ENCODE measurements at places on chromosomes 4 and X.

DNA sequence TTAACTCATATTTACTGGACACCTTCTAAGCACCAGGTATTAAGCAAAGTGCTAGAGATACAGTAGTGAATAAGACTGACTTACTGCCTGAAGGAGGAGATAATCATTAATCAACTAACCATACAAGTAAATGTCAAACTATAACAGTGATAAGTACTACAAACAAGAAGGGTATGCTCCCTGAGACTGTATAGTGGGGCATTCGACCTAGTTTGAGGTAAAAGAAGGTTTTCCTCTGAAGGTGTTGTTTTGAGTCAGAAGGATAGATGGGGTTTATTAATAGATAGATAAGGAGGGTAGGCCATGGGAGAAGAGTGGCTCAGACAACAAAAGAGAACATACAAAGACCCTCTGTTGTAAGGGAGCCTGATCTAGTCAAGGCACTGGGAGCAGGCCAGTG lies 105.4 kb downstream of the DDIT4L start:
- DNase-seq: no peak

GRCh38 chr4:44448521-44449461 lies at the start of gene KCTD8:
TSS of gene KCTD8 (minus strand) at chr4:44448809.
- DNase-seq: peak; percentile 83

DNA sequence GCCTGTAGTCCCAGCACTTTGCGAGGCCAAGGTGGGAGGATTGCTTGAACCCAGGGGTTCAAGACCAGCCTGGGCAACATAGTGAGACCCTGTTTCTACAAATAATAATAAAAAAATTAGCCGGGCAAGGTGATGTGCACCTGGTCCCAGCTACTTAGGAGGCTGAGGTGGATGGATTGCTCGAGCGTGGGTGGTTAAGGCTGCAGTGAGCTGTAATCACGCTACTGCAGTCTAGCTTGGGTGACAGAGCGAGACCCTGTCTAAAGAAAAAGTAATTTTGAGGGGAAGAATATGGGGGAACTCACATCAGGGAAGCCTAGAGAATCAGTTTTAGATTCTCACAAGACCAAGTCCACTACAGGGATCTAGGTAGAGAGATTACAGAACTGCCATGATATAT lies 28.9 kb upstream of the LCORL start:
- no peak for DNase-seq

DNA sequence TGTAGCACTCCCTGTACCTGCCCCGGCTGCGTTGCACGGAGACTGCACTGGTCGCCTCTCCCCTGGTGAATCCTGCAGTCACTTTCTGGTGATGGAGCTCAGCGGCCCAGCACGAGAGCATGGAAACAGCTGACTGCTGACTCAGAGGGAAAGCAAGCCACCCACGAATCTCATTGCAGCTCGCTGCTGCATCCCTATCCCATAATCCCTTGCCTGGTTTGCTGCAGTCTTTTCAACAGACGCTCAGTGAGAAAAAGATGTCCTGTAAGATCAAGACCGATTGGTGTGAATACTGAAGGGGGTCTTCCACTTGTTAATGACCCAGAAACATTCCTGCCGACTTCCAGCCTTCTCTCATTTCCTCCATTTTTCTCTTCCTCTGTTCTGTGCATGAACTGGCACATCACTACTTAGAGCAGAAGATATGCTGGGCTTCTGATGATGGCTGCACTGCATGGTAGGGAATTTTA lies 52.9 kb downstream of the TRIM2 start:
- peak; percentile 61 for DNase-seq

DNA sequence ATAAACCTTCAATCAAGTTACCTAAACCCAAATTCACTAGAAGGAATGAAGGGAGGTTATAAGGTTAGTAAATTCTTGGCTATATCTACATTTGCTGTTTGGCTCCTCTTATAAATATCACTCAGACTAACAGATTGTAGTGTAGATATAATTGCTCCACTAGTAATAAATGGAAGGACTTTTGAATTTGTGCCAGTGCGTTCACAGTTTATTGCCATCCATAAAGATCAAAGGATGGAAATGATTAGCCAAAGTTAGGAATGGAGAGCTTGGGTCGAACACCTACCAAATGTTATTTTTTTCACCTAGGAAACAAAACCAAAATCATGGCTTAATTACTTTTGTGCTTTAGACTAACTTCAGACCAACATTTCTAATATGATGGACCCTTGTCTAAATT lies 9.2 kb downstream of the DTHD1 start:
- DNase-seq: no peak

GRCh38 chr4:89800012-89800516 lies 36.9 kb downstream of the SNCA start:
- no peak for DNase-seq

DNA sequence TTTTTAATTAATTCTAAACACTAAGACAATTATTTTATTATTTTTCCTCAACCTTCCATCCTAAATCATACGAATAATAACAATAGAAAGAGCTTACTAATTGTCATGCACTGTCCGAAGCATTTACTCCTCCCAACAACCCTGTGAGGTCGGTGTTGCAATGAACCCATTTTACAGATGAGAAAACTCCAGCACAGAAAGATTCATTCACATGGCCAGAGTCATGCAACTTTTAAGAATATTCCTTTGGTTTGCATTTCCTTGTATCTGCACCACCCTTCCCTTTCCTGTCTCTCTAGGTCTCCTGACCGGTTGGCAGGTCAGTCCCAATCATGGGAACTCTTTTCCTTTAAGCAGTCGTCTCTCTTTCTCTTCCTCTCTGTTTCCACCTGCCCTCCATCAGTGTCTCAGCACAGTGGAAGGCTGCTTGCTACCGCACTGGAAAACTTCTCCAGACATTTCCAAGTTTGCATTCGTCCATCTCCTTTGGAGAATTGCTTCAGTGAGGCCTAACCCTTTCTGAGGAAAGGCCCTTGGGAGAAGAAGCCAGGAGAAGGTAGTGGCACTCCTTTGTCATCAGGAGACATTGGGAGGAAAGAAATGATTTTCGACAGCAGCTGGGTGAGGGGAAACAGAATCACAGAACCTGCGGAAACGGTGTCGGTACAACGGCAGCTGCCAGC lies 1.9 kb upstream of the TMSB4X start:
- no peak for DNase-seq

GRCh38 chr4:23233596-23233995 lies 540.9 kb downstream of the GBA3 start:
- no peak for DNase-seq

- DNase-seq: no peak
Observed at GRCh38 chr4:164997324-164997723, 19.9 kb upstream of the TRIM61 start.

- DNase-seq: no peak
Observed at GRCh38 chr4:101128473-101128872, 218.9 kb downstream of the PPP3CA start.

GRCh38 chr4:85084371-85085094 lies 118.0 kb upstream of the WDFY3 start:
- peak; percentile 30 for DNase-seq

GRCh38 chr4:186746581-186746980 lies 22.9 kb upstream of the FAT1 start:
- DNase-seq: no peak

- DNase-seq: no peak
Observed at GRCh38 chr4:41290479-41290878, 33.8 kb downstream of the UCHL1 start.

GRCh38 chrX:4925911-4926310 lies 1212.5 kb upstream of the PRKX start:
- no peak for DNase-seq

- DNase-seq: no peak
Observed at GRCh38 chrX:154804261-154804956, 876 bp downstream of the MPP1 start.

DNA sequence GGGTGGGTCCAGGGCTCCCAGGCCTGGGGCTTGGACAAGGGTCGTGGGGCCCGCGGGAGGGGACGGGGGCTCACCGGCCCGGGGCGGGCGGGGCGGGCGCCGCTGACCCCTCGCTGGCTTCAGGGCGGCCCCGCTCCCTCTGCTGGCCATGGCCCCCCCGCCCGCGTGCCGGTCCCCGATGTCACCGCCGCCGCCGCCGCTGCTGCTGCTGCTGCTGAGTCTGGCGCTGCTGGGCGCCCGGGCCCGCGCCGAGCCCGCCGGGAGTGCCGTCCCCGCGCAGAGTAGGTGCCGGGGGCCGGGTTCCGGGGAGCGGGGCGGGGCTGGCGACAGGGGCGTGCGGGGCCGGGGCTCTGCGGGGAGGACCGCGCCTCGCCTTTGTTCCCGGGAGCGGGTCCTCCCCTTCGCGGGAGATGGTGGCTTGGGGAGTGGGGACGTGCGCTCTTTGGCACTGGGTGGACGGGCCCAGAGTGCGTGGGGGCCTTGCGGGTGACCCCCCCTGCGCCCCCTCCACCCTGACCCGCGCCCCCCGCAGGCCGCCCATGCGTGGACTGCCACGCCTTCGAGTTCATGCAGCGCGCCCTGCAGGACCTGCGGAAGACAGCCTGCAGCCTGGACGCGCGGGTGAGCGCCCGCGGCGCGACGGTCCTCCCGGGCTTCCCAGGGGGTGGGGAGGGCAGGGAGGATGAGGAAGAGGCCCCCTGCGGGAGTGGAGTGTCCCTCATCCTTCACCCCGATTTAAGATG lies 16.8 kb upstream of the NAT8L start:
- peak; percentile 46 for DNase-seq

DNA sequence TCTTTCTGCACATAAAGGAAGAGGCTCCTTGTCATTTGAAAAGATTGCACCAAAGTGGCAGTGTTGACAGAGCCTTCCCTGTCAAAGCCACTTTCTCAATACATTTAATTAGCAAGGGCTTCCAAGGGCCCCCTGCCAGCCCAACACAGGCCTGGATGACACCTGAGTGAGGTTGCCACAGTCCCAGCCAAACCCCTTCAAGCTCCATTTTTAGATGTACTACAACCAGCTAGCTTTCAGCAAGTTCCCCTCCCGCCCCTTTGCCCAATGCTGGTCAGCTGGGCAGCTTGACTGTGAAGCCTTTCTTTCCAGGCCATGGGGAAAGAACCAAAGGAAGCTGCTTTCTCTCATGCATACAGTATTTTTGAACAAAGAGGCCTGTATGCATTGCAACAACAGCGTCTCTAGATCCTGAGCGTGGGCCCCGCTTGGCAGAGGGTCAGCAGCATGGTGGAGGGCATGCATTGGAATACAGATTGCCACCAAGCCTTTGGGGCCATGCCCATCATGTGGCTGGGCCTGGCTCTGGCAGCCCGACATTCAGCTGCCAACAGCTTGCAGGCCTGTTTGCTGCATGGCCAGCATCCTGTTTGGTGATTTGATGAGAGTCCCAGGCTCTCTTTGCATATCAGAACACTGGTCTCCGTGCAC lies 261.1 kb upstream of the GATB start:
- no peak for DNase-seq

GRCh38 chr4:3346146-3346545 lies 53.3 kb downstream of the RGS12 start:
- DNase-seq: peak; percentile 57

GRCh38 chr4:129641179-129641578 lies 545.2 kb downstream of the C4orf33 start:
- DNase-seq: peak; percentile 64

DNA sequence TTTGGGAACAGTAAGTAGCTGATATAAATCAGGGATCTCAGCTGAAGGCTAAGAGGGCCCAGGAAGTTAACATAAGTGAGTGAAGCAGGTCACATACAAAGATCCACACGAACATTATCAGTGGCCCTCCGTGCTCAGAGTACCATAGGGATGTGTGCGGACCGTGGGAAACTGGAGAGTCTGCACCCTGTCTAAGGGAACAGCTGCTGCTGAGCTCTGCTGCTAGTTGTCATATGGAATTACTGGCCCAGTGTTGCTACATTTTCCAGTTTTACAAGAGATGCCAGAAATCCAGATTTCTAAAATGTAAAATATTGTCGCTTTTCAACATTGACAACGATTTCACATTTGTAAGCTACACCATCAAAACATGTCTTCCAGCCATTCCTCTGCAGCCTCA lies 90.5 kb downstream of the RTL5 start:
- DNase-seq: no peak

DNA sequence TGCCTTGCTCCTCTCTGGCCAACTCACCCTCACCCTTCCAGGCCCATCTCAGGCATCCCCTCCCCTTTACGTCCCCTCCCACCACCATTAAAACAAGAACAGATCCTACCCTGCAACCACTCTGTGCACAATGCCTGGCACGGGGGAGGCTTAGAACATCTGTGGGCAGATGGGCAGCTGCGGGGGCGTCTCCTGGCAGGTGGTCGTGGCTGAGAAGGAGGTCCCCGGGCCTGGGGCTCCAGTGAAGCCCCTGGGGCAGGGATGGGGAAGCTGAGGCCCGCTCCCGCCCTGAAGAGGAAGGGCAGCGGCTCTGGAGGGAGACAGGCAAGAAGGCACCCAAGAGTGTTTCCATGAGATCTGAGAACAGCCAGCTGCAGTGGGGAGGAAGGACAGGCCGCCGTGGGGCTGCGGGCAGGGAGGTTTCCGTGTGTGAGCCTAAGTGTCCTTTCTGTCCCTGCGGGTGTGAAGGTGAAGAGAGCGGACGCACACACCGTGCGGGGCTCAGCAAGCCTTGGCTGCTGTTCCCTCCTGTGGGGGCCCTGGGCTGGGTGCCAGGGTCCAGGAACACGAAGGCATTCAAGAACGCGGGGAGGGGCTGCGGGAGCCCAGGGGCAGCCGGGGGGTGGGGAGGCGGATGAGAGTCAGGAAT lies 7.8 kb upstream of the TBC1D14 start:
- no peak for DNase-seq

DNA sequence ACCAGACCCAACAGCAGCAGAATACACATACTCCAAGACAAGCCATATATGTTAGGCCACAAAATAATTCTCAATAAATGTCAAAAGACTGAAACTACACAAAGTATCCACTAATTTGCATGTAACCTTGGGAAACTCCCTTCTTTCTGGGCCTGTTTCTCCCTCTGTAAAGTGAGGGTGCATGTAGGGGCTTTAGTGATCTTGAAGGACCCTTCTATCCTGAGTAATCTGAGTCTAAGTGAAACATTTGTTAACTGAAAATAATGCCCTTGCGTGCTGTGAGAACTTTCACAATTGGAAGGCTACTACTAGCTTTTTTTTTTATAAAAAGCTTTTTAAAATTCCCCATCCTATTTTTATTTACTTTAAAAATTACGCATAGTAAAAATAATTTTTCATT lies 125.2 kb downstream of the NEXMIF start:
- no peak for DNase-seq

DNA sequence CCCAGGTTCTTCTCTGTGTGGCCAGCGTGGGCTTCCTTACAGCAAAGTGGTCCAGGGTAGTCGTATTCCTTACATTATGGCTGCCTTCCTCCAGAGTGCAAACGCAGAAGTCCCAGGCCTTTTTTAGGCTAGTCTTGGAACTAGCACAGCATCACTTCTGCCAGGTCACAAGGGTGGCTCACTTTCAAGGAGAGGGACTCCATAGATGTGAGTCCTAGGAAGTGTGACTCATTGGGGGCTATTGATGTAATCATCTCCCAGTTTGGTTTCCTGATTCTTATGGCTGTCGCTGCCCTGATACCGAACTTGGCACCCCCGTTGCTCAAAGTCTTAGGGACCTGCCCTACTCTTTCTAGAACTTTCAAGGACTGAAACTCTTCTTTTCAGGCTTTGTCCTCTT lies 140.0 kb downstream of the DCK start:
- DNase-seq: no peak

DNA sequence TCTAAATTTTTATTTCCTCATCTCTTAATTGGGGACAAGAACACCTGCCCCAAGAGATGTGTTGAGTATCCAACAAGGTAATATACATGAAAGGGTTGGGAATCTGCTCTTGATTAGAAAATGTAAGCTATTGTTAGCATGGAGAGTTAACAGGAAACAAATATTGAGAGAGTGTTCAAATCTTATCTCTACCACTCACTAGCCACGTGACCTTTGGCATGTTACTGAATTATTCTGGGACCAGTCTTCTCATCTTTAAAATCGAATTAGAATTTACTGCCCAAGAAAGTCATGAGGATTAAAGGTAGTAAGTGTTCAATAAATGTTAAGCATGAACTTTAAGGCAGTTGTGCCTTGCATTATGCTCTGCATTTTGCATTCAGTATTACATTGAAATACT lies 184.7 kb downstream of the MID1IP1 start:
- DNase-seq: no peak

Measured in activated CD8-positive, alpha-beta T cell treated with anti-CD3 and anti-CD28 coated beads for 36 hours (primary cell).